ENCODE measurements at places on chromosomes 4 and X. TPM values are rescaled to one million over a fixed set of nuclear protein-coding genes. Genes with fewer than 3 reads are reported as not detected.

H2BW2 gene
- not detected for total RNA-seq

REELD1 gene
- 0.13 TPM for total RNA-seq

GRCh38 chrX:49308604-49309269, 5.3 kb downstream of the GAGE10 start:
- DNase-seq, result no peak
- H3K36me3 ChIP-seq, result no peaks in the 10 kb centered on the region
- H3K27ac ChIP-seq, result no peak overlapping the region
- H3K27me3 ChIP-seq, result no peaks in the 10 kb centered on the region
- no peaks in the 10 kb centered on the region for H3K4me1 ChIP-seq
- no peak overlapping the region for H3K4me3 ChIP-seq

DNA sequence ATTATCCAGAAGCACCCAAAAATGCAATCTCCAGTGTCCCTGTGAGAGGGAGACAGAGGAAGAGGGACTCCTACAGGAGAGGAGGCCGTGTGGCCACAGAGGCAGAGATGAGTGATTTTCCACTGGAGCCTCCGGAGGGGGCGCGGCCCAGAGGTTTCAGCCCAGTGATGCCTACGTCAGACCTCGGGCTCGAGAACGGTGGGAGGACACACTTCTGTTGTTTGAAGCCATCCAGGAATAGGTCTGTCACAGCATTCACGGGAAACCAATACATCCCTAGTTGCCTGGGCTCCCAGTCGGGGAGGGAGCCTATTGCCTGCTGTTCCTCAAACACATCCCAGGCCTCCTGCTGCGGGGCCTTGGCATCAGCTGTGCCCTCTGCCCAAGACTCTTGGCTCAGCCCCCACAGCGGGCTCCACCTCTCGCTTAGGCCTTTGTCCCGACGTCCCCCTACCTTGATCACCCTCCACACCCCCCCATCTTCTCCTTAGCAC, 39.2 kb upstream of the HMX1 start:
- H3K4me3 ChIP-seq, result no peak overlapping the region
- peak; percentile 41 for DNase-seq
- H3K27ac ChIP-seq, result no peak overlapping the region
- H3K36me3 ChIP-seq, result no peaks in the 10 kb centered on the region
- no peaks in the 10 kb centered on the region for H3K4me1 ChIP-seq
